ENCODE measurements at places on chromosomes 13 and 19. TPM values are rescaled to one million over a fixed set of nuclear protein-coding genes. Genes with fewer than 3 reads are reported as not detected.

CGB5 gene
- total RNA-seq, result 0.88 TPM

CACNA1A gene
- 0.07 TPM for total RNA-seq

NDFIP2 gene
- 20.4 TPM for total RNA-seq

LRRC63 gene
- not detected for total RNA-seq

KIR2DL1 gene
- total RNA-seq, result not detected

SIRT2 gene
- total RNA-seq, result 36.4 TPM

IL17D gene
- total RNA-seq, result 1.6 TPM

CC2D1A gene
- total RNA-seq, result 8.6 TPM

SCEL gene
- total RNA-seq, result 0.65 TPM

POU4F1 gene
- 0.67 TPM for total RNA-seq

PTH2 gene
- total RNA-seq, result not detected

CYP4F8 gene
- total RNA-seq, result not detected

HRC gene
- not detected for total RNA-seq

SBSN gene
- 2.5 TPM for total RNA-seq

TNFSF13B gene
- total RNA-seq, result 0.02 TPM

POU2F2 gene
- total RNA-seq, result 0.47 TPM

KLHL1 gene
- not detected for total RNA-seq

NCR1 gene
- not detected for total RNA-seq

ZSCAN22 gene
- total RNA-seq, result 2.6 TPM

C5AR2 gene
- total RNA-seq, result 2.7 TPM

DDX39A gene
- total RNA-seq, result 130 TPM

PTGER1 gene
- total RNA-seq, result not detected

FBXO27 gene
- total RNA-seq, result 5.8 TPM

WIZ gene
- 14.4 TPM for total RNA-seq

C1QTNF9B gene
- total RNA-seq, result not detected

LHB gene
- not detected for total RNA-seq

RFPL4A gene
- 0.31 TPM for total RNA-seq

DNAAF3 gene
- 4.5 TPM for total RNA-seq

APOC4 gene
- total RNA-seq, result not detected

C1QTNF9 gene
- not detected for total RNA-seq

DCT gene
- total RNA-seq, result not detected

FLT1 gene
- not detected for total RNA-seq

FBXO17 gene
- 66.9 TPM for total RNA-seq

SERPINE3 gene
- not detected for total RNA-seq

ZNF415 gene
- not detected for total RNA-seq

SELENOV gene
- not detected for total RNA-seq

ZNF132 gene
- total RNA-seq, result 0.10 TPM

TTC9B gene
- total RNA-seq, result 1.1 TPM

CNOT3 gene
- total RNA-seq, result 69.5 TPM

UNC13A gene
- 1.9 TPM for total RNA-seq

SLITRK6 gene
- 0.39 TPM for total RNA-seq

ZNF431 gene
- total RNA-seq, result 3.1 TPM

PEX11G gene
- total RNA-seq, result 1.9 TPM

HSPB6 gene
- total RNA-seq, result 0.27 TPM

PPM1N gene
- total RNA-seq, result 8.3 TPM

LHFPL6 gene
- 6.9 TPM for total RNA-seq

CACNG7 gene
- total RNA-seq, result 10.7 TPM

ATP4A gene
- total RNA-seq, result not detected

CD22 gene
- total RNA-seq, result 0.92 TPM

APOE gene
- 17.3 TPM for total RNA-seq
